Stromal cell of bone marrow (primary cell): ENCODE measurements at places on chromosomes 4 and X.
A peak's percentile ranks its signal among the peaks of the same experiment; 100 is the strongest.

DNA sequence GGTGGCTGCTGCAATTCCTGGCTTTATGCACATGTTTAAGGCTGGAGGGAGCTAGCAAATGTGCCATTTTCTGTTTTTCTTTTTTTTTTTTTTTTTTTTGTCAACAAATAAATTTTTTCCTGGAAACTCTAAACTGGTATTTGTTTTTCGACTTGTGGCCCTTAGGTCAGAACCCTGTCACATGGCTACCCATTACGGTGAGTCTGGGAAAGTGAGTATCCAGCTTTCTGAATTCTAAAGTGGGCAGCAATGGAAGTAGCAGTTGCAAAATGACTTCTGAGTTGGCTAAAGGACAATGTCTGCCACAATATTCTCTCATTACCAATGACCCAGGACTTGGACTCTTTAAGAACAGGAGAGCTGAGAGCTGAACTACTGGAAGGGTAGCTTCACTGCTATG lies 225.1 kb upstream of the CENPE start:
- DNase-seq, result no peak

DNA sequence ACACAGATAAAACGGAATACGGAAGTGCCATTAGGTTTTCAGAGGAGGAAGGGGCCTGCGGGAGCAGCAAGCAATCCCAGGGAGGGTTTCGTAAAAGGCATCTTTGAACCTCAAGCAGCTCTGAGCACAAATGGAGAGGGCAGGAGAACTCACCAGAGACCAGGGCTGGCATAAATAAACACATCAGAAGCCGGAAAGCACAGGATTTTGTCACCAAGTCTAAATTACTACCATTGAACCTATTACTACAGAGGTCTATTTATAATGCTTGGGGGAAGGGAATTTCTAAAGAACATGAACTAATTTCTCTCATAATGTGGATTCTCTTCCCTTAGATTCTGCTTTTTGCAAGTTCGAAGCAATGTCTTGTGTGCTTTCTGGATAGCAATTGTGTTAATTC lies 39.6 kb upstream of the MBTPS2 start:
- DNase-seq, result no peak

DNA sequence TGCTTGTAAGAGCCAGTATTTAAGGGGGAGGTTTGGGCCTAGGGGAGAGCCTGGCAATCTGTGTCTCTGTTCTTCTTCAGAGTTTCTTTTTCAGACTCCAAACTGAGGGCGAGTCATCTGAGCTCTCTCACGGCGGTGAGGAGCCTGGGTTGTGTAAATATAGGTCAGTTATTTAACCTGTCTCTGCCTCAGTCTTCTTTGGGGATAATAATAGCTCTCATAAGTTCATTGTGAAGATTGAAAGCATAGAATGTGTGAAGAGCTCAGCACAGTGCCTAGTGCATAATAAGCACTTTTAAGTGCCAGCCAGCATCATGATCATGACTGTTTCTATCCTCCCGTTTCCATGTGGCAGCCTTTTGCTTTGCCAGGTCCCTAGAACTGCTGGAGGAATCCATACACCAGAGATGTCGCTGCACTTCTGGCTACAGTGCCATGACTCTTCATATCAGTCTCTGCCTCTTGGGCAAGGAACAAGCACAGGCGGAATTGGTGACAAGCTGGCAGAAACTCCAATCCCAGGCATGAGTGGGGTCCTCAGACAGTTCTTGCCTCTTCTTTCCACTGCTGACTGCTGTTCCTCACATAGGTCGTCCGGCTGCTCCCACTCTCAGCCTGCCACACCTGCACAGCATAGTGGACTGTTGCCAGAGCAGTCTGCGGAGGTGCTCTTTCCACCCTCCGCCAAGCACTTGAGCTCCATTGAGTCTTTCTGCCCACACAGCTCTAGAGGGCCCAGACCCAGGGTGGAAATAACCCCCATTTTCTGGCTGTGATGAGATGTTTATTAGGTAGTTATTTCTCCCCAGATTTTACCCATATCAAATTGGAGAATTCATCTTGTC lies 103.7 kb upstream of the MAML3 start:
- no peak for DNase-seq

GRCh38 chr4:151992332-151993154 lies 231.7 kb upstream of the GATB start:
- no peak for DNase-seq

- DNase-seq, result no peak
Measured at GRCh38 chrX:122552286-122552800, 631.7 kb upstream of the GRIA3 start.

- no peak for DNase-seq
Measured at GRCh38 chrX:128622296-128622695, 570.1 kb upstream of the ACTRT1 start.

GRCh38 chrX:100829730-100830129 lies 9.5 kb downstream of the CSTF2 start:
- DNase-seq, result no peak

DNA sequence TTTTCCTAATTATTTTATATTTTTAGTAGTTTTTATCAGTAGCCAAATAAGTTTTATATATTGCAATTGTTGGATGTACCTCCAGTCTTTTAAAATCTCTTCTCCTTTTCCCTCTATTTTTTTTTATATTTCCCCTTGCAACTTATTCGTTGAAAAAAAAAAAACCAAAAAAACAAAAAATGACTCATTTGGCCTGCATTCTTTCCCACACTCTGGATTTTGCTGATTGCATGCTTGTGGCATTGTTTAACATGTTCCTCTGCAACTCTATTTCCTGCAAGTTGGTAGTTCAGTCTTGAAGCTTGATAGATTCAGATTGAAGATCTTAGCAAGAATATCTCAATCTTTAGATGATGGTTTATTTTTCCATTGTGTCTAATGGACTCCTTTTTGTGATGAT lies 260.6 kb upstream of the BOD1L1 start:
- DNase-seq, result peak; percentile 85

GRCh38 chrX:72306851-72307645 lies 1.3 kb upstream of the CITED1 start:
- peak; percentile 33 for DNase-seq

- no peak for DNase-seq
Measured at GRCh38 chr4:21001490-21001889, 301.2 kb downstream of the PACRGL start.

GRCh38 chrX:31185884-31186283 lies 114.0 kb upstream of the FTHL17 start:
- no peak for DNase-seq

- no peak for DNase-seq
Measured at GRCh38 chr4:88422403-88422802, 34.5 kb upstream of the HERC5 start.

GRCh38 chr4:56859841-56860240 lies 38.3 kb upstream of the SPINK2 start:
- DNase-seq, result no peak

GRCh38 chrX:135389243-135389642 lies 32.5 kb upstream of the SMIM10L2A start:
- no peak for DNase-seq

- no peak for DNase-seq
Measured at GRCh38 chr4:70449220-70449619, 22.8 kb upstream of the MUC7 start.

- no peak for DNase-seq
Measured at GRCh38 chr4:167183036-167183435, 51.3 kb downstream of the SPOCK3 start.

DNA sequence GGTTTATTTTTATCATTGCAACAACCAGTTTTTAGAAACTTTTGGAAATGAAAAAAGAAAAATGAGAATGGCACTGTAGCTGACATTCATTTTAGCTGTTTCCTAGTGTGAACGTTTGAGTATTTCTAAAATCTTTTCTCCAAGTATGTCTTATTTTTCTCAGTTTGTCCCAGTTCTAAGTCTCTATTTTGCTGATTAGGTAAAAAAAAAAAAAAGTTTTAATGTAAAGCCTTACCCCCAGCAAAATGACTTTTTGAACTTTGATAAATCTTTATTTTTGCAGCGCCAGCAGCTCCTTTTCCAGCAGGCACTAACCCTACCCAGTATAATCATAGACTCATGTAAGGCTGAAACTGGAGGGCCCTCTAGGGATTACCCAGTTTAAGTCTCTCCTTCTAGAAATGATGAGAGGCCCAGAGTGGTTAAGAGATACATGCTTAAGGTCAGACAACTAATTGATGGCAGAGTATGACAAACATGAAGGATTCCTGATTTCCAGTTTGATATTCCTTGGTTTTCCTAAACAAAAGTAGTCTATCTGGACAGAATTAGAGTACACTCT lies 84.3 kb upstream of the SLC4A4 start:
- DNase-seq, result no peak

DNA sequence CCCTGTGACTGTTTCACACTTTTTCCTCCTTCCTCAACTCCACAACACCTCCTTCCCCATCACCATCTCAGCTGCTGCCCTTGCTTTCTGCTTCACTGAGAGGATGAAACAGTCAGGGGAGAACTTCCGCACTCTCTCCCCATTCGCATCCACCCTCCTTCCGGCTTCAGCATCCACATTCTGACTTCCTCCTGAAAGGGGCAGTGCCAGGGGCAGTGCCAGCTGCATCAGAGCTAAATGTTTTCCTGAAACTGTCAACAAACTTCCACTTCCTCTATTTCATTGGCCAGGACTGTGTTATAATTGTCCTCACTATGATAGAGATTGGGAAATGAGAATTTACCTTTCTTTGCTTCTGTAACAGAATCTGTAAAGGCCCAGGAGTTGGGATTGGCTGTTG lies 18.2 kb upstream of the RASL11B start:
- no peak for DNase-seq

DNA sequence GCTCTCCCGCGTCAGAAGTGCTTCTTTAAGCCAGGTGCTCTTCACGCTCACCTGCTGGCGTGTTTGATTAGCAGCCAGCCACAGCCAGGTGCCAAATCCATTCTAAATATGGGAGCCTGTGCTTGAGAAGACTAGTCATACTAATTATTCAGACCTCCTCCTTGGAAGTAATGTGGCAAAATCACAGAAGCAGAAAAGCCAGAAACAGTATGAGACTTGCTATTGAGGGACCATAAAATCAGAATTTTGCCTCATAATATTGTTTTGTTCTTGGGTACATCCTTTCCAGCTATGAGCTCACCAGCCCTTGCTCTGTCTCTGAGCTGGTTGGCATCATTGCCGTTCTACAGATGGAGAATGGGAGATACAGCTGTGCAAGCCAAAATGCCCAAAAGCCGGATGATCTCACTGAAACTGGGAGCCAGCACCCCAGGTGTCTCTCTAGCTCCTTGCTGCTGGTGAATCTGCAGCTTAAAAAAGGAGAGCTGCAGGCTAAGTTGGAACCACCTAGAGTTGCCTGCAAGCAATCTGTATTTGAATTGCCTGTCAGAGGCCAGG lies 205.4 kb downstream of the SHROOM3 start:
- DNase-seq, result no peak

- no peak for DNase-seq
Measured at GRCh38 chrX:80812176-80812575, 2.5 kb upstream of the BRWD3 start.

DNA sequence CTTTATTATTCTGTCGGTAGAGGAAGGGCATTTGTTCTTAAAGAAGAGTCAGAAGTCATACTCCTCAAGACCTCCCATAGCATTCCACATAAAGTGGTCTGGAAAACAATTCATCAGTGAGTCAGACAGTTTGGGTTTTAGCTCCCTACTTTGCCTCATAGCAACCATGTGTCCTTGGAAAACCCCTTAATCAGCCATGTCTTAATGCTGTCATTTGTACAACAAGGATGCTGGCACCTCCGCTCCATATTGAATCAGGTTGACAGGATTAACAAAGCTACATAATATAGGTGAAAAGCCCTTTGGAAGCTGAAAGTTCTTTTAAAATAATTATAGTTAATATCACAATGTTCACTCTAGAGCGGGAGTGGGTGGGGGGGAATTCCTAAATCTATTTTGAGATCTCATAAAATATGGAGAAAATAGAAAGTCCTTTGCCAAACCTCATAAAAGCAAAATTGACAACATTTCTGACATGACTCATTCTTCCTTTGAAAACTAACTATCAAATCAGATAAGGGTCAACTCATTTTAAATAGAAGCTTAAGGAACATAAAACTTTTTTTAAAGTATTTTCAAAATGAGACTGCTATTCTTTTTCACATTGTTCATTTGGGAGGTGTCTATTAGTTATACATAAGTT lies 37.3 kb upstream of the GUCY1A1 start:
- no peak for DNase-seq

DNA sequence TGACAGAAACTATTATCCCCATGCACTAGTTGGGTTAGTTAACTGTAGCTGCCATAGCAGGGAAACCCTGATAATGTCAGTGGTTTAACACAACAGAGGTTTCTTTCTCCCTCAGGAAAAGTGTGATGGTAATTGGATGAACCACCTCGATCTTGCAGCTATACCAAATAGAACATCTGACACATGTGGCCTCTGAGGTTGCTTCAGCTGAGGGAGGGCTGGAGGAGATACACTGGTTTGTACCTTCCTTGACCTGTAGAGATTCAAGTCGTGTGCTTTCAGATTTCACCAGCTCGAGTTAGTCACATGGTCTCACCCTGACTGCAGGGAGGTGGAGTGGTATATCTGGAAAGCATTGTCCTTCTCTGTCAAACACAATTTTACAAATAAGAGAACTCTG lies 147.2 kb upstream of the SFRP2 start:
- DNase-seq, result no peak

- DNase-seq, result no peak
Measured at GRCh38 chrX:153398275-153398960, 2.7 kb downstream of the PNMA6E start.

DNA sequence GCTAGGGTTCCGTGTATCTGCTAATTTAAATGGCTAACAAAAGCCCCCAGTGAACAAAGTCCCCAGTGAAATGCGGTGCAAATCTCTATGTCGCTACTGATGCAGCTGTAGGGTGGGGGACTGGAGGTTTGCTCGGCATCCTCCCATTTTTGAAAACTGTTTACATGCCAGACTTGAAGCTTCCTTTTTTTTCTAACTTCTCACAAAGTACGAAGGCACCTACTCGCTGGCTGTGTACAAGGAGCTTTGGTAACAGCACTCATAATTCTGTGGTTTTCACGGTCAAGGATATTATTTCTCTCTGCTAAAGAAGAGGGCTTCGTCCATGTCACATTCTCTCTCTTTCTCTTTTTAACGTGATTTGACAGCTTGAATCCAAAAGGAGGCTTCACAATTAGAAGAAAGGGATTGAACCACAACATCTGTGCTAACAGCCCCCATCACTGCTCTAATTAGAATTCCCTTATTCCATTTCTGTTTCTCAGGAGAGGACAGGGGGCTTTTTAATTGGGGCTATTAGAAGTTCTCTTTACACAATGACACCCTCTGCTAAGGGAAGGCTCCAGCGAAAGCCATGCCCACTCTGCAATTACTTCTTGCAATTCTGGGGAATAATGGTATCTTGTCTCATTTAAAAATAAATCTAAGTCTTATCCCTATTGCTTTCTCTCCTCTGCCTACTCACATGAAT lies 46.7 kb downstream of the TMEM156 start:
- DNase-seq, result no peak

- no peak for DNase-seq
Measured at GRCh38 chr4:2132438-2132837, 73.3 kb downstream of the NAT8L start.

DNA sequence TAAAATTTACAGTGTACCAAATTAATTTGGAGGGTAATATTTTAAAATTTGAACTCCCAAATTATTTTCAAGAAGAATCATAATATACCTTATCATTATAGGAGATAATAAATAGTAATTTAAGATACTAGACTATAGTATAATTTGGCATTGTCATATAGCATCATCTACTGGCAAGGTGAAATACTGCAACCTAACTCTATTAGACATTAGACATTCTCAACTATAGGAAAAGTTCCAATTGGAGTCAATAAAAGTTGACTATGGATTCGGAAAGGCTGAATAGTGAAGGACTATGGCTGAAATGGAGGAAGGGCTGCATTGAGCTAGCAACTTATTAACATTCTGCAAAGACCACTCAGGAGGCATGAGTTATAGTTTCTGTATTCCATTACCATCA lies 113.0 kb downstream of the PRDM5 start:
- DNase-seq, result no peak

GRCh38 chrX:45622042-45622423 lies 421.4 kb upstream of the DIPK2B start:
- DNase-seq, result no peak
